ENCODE measurements at places on chromosomes 7 and 10.

- DNase-seq = no peak
These were observed 6.2 kb upstream of the ACTR3C start for GRCh38 chr7:150329331-150330120.

GRCh38 chr7:142548978-142549377, 200.3 kb upstream of the PRSS1 start:
- DNase-seq = no peak

GRCh38 chr7:30310674-30311362, 26.4 kb downstream of the ZNRF2 start:
- no peak for DNase-seq

- no peak for DNase-seq
These were observed 149.0 kb upstream of the STEAP4 start for GRCh38 chr7:88455696-88456095.

DNA sequence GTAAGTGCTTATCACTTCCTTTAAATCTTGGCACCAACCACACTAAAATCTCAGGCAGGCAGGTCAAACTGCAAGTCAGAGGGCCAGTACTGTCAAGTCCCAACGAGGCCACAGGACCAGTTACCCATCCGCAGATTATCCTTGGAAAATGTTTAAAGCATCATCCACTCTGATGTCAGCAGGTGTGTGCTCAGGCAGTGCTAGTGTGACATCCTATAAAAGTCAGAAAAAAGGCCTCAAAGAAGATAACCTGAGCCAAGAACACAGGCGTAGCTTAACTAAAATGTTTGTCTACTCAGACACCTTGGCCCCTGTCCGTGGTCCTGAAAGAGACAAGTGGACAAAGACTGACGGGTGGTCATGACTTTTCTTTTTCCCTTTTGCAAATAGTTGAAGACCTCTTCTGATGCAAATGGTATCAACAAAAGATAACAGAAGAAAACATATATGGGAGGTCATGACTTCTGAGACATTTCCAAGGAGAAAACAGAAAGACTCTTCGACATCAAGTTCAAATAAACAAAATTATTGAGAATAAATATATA, 309.3 kb downstream of the KCNMA1 start:
- peak; percentile 51 for DNase-seq

DNA sequence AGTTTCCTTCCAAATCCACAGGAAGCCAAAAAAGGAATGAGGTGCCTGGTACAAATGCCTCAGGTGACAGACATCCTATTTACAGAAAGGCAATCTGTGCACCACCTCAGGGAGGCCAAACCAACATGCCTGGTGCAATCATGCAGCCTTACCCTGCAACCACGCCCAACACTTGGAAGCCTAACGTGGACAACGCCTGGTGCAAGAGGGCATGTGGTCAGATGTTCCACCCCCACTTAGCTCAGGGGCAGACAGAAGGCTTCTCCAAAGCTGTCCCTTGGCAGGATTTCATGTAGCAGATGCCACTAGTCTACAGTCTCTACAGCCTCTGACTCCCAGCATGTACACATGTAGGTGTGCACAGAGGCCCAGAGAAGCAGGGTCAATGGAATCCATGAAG, 89.5 kb downstream of the KCNMA1 start:
- DNase-seq = no peak

GRCh38 chr10:88165849-88166271, 302.4 kb downstream of the PTEN start:
- no peak for DNase-seq

- no peak for DNase-seq
These were observed 92.0 kb upstream of the MKLN1 start for GRCh38 chr7:131235489-131236317.

- DNase-seq = no peak
These were observed 3.7 kb upstream of the HDAC9 start for GRCh38 chr7:18491871-18492270.

All from neural crest cell (in vitro differentiated cells).